Left colon (tissue), 2 donors: ENCODE measurements at places on chromosomes 4 and X. TPM values are rescaled to one million over a fixed set of nuclear protein-coding genes. Genes with fewer than 3 reads are reported as not detected.

DNA sequence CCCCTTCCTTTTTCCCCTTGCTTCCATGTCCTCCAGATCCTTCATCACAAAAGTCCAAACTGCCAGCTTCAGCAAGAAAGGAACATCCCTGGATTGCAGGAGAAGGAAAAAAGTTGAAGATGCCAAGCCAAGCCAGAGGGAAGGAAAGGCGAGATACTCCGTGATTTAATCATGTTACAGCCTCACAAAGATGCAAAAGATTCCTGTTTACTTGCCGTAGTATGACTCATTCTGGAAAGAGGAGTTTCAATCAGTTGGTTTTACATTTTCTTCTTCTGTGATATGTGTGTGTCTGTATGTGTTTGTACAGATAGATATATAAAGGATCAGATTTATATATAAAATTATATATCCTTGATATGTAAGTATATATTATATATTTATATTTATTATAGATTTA, 69.3 kb downstream of the BTC start:
- no peak for DNase-seq

The GC gene
- total RNA-seq, result not detected

The ITM2A gene
- total RNA-seq, result 13.7 TPM

The PRDM8 gene
- total RNA-seq, result 2.3 TPM
